CD8-positive, alpha-beta T cell (primary cell): ENCODE measurements at places on chromosomes 2 and 18. TPM values are rescaled to one million over a fixed set of nuclear protein-coding genes. Genes with fewer than 3 reads are reported as not detected.
A peak's percentile ranks its signal among the peaks of the same experiment; 100 is the strongest.

The TMEM169 gene
- not detected for total RNA-seq

The GCG gene
- not detected for total RNA-seq

The MAP3K19 gene
- not detected for total RNA-seq

The CNDP1 gene
- total RNA-seq, result 0.22 TPM

The PKDCC gene
- not detected for total RNA-seq

The SCYGR4 gene
- not detected for total RNA-seq

The ASPRV1 gene
- total RNA-seq, result 0.73 TPM

The LAMA3 gene
- total RNA-seq, result not detected

The ANKAR gene
- 9.2 TPM for total RNA-seq

The RUFY4 gene
- total RNA-seq, result 0.33 TPM

DNA sequence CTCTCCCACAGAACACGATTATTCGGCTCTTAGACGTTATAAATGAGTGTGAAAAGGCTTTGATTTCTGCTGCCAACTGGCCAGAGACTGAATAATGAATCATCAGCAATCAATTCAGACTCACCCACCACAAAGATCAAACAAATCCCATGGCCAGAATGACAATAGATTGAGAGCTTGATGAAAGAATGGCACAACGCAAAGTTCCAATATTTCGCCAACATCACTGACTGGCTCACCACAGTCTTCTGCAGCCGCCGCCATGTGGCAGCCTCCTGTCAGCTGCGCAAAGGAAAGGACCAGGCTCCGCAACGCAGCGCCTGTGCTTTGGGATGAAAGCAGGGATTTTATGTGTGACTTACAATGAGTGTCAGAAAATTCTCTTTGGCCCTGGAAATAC, 104.4 kb upstream of the SOX11 start:
- no peak for DNase-seq

GRCh38 chr2:20016346-20016745, 3.9 kb upstream of the MATN3 start:
- no peak for DNase-seq

DNA sequence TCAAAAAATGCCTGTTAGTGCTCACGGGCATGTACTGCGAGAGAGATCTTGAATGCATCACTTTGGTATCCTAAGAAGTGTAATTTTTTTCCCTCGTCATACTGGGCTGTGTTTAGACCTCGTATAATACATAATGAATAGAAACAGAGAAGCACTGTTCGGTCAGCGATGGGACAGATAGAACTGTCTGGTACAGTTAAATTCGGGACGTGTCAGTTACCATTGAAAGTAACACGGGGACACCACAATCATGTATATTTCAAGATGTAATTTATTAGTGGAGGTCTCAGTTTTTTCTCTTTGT, 1.8 kb downstream of the PKP4 start:
- DNase-seq, result no peak

DNA sequence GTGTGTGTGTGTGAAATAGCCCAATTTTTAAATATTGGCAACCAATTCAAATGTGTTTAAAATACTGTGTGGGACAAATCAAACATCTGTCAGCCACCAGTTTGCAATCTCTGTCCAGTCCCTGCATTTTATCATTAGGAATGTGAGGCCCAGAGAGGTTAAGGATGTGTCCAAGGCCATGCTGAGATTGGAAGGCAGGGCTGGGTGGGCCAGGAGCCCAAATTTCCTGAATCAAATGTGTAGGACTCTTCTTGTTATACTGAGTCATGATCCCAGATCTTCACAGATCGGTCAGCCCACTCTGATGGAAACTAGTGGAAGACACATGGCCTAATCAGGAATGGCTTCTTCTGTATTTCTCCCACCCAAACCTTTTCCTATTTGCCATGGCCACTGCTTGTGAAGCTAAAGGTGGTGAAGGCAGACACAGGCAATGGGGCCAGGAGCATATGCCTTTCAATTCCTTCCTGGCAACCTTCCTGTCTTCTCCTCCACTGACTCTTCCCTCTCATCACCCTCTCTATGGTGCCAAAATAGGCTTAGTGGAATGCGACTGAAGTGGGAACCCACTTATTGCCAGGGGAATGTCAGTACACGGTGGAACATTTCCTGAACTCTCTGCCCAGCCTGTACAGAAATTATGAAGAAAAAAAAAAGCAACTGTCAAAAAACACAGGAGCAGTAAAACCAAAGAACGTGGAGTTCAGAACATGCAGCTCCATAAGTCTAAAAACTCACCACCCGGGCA, 35.5 kb downstream of the ZEB2 start:
- no peak for DNase-seq

DNA sequence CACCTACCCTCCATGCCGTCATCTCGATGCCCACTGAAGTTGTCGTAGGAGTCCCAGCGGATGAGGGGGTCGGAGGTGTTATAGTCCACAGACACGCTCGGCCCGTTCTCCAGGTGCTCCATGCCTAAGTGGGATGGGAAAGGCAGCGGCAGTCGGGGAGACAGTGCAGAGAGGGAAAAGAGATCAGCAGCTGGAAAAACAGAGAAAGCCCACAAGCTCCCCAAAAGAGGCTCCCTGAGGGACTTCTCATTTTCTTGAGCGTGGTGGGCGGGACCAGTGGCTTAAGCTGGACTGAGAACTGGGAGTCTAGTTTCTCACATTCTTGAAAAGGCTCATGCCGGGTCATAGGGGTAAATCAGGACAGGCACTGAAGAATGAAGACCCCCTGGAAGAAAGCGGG, 121.9 kb downstream of the TNS1 start:
- no peak for DNase-seq

- peak; percentile 60 for DNase-seq
Measured at GRCh38 chr18:58045242-58046092, 1.4 kb downstream of the NEDD4L start.

DNA sequence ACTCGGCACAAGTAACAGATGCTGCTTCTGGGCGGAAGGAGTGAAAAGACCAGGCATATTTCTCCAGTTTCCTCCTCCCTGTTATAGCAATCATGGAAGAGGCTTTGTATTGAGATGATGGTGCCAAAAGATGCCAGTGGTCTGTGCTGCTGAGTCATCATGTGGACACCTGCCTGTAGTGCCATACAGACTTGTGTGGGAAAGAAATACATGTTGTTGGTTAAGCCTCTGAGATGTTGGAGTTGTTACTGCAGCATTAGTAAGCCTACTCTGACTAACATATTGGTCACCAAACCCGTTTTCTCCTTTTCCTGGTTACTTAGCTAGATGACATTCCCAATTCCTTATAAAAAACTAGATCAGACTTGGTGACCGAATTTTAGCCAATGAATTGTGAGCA, 356.9 kb downstream of the ZNF521 start:
- no peak for DNase-seq

- DNase-seq, result no peak
Measured at GRCh38 chr2:145067549-145068030, 547.7 kb upstream of the ZEB2 start.

DNA sequence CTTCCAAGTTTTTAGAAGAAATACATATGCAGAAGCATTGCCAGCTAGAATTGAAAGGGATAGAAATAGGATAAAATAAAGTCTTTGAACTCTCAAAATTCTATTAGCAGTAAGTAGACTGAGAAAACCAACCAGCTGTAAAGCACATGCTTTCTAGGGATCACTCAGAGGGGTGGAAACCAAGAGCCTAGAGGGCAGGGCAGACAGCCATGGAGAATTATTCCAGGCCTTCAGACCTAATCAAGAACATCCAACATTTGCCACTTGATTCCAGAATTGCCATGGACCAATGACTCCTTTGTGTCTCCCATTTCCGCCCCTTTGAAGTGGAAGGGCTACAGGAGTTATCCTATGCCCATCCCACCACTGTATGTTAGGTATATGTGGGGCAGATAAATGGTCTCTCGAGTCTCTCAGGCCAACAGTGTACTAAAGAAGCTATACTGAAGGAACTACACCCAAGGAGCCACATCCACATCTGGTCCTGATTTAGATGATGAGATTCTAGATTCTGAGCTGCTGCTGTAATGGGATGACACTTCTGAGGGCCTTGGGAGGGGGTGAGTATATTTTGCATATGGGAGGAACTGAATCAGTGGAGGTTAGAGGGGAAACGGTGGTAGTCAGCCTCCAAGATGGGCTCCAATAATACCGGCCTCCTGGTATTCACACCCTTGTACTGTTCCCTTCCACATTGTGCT, 4.0 kb downstream of the FARSB start:
- DNase-seq, result no peak

DNA sequence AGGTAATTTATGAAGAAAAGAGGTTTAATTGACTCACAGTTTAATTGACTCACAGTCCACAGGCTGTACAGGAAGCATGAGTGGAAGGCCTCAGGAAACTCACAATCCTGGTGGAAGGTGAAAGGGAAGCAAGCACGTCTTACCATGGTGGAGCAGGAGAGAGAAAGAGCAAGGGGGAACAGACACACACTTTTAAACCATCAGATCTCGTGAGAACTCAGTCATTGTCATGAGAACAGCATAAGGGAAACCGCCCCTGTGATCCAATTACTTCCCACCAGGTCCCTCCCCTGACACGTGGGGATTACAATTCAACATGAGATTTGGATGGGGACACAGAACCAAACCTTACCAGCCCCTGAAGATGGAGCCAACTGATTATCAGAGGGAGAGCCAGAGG, 11.2 kb upstream of the PUM2 start:
- DNase-seq, result no peak

DNA sequence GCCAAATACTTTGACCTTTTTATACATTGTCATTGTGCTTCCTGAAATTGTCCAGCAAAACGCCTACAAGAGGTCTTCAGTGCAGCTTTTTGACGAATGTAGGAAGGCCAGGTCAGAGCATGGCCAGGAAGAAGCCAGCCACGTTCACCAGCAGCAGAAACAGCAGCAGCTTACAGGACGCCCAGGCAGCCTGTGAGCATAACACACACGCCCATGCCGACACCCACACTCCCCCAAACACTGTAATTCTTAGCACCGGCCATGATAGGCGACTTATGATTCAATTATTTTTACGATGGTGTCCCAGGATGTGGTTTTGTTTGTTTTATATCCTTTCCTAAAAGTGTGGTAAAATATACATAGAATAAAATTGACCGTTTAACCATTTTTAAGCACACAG, 249.1 kb upstream of the SALL3 start:
- no peak for DNase-seq

GRCh38 chr2:200443916-200444315, 66.0 kb downstream of the KCTD18 start:
- DNase-seq, result no peak

GRCh38 chr18:59718108-59718463, 20.9 kb upstream of the CCBE1 start:
- no peak for DNase-seq

DNA sequence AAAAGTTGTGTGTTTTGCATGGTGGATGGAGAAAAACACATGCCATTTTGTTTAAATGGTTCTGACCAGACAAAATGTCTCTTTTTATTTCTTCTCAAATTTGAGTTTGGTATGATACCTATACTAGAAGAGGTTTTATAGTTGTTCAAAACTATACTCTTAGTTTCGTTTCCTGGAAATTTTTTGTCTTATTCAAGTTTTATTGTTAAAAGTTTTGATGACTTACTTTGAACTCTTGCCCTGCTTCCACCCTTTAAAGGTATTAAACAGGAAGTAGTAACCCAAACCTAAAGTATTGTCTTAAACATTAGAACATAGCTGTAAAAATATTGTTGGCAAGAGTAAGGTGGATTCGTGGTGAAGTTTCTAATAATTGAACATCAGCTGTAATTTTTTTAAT, 98.2 kb downstream of the BABAM2 start:
- DNase-seq, result no peak

DNA sequence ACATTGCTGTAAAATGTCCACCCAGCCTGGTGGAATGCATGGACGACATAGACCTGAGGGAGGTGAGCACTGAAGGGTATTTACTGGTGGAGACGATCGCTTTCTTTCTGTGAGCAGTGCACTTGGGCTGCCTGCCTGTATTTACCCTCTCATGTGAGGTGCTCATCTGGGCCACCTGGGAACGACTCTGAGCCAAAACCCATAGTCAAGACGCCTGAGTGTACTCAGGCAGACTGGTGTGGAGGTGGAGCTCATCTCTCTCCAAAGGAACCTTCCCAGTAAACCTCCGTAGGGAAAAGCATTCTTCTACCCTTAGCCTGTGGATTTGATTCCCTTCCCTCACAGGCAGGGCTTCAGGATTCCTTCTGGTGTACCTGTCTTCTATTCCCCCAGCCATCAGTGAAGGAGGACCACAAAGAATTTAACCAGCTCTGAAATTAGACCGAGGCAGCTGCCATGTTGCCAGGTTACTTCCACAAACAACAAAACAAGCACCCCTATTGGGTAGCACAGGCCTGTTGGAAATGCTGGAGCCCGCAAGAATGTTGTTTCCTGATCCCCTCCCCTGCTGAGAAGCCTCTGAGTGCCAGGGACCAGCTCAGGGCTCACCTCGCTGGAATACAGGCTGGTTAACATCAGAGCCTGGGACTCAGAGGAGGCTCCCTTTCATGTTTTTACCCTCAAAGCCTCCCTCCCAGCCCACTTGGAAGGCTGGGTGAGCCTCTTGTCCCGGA, 47.5 kb upstream of the TXNDC2 start:
- no peak for DNase-seq

GRCh38 chr2:97654791-97655190, 8.9 kb downstream of the COX5B start:
- DNase-seq, result no peak

GRCh38 chr2:167787021-167787420, 460.4 kb downstream of the STK39 start:
- no peak for DNase-seq

DNA sequence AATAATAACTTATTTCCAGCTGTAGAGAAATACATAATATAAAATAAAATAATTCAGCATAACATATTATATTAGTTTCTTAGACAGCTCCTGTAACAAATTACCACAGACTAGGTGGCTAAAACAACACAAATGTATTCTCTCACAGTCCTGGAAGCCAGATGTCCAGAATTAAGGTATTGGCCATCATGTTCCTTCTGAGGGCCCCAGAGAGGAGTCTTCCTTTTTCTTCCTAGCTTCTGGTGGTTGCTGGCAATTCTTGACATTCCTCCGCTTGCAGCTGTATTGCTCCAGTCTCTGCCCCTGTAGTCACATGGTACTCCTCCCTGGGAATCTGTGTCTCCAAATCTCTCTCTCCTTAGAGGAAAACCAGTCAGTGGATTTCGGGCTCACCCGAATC, 146.8 kb downstream of the RBM43 start:
- DNase-seq, result no peak

DNA sequence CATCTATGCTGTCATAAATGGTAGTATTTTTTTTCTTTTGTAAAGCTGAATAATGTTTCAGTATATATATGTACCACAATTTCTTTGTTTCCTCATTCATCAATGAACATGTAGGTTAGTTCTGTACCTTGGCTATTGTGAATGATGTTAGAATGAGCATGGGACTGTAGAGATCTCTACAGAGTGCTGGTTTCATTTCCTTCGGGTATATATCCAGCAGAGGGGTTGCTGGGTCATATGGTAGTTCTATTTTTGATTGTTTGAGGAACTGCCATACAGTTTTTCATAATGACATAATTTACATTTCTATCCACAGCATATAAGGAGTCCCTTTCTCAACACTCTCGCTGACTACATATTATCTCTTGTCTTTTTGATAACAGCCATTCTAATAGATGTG, 243.5 kb downstream of the CDH7 start:
- DNase-seq, result no peak
